ENCODE measurements at places on chromosomes 6 and 20.

DNA sequence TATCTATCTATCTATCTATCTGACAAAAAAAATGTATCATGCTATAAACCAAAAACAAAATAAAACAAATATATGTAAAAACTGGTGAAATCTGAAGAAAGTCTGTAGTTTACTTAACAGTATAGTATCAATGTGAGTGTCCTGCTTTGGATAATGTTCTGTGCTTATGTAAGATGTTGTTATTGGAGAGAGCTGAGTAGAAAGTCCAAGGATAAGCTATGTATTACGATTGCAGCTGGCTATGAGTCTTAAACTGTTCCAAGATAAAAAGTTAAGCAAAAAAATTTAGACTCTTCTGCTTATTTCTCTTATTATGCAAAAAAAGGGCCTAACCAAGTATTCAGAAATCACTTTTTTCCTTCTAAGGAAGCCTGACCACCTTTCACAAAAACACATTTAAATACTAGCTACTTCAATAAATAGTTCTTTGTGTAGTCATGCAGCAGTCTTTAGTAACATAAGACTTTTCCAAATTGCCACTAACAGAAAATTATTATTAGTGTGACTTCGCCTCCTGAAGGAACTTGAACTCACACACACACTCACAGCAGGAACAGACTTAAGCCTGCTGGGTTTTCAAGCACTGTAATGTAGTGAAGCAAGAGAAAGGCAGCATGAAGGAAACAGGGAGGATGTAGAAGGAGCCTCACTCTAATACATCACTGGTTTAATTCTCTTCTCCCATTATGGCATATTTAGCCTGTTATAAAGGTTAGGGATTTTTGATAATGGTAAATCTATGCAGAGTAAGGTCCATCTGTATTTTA is 265.8 kb upstream of the GJE1 start:
- DNase-seq = no peak

- no peak for DNase-seq
Observed at GRCh38 chr20:25984933-25985332, 288.3 kb upstream of the ZNF337 start.

GRCh38 chr6:7727086-7727945 is 1.4 kb downstream of the BMP6 start:
- DNase-seq = no peak

GRCh38 chr6:12393100-12393499 is 102.9 kb downstream of the EDN1 start:
- DNase-seq = no peak

- DNase-seq = no peak
Observed at GRCh38 chr6:118668761-118669385, 17.5 kb upstream of the CEP85L start.

Measured in stimulated activated CD4-positive, alpha-beta T cell treated with anti-CD3 and anti-CD28 coated beads, Interleukin-15, amount 100 ng/mL, for 1 hour (primary cell).